Right renal cortex interstitium (tissue), 3 donors: ENCODE measurements at places on chromosomes 3 and 15.

- DNase-seq: no peak
Observed at GRCh38 chr15:77167406-77167805, 96.5 kb upstream of the TSPAN3 start.

- DNase-seq: no peak
Observed at GRCh38 chr15:56242576-56243162, 1.0 kb downstream of the RFX7 start.

DNA sequence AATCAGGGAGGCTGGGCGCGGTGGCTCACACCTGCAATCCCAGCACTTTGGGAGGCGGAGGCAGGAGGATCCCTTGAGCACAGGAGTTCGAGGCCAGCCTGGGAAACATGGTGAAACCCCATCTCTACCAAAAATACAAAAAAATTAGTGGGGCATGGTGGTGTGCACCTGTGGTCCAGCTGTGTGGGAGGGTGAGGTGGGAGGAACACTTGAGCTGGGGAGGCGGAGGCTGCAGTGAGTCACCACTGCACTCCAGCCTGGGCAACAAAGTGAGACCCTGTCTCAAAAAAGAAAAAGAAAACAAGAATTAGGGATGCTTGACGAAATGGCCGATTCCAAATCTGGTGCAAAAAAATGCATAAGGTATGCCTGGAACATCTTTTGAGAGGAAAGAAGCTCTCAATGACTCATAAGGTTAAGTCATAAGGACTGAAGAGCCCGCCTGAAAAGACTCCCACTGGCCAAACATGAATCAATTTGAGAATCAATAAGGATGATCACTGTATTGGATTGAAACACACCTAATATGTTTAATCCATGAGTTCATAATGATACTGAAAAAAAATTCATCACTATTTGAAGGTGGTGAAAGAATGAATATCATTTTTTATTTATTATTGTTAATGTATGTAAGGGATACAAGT is 27.7 kb downstream of the BLM start:
- DNase-seq: no peak

- no peak for DNase-seq
Observed at GRCh38 chr3:31680072-31680870, 147.5 kb downstream of the STT3B start.

GRCh38 chr15:100731267-100732152 is 129.1 kb downstream of the ASB7 start:
- DNase-seq: no peak

- no peak for DNase-seq
Observed at GRCh38 chr15:60787837-60788691, 309.1 kb upstream of the ICE2 start.

DNA sequence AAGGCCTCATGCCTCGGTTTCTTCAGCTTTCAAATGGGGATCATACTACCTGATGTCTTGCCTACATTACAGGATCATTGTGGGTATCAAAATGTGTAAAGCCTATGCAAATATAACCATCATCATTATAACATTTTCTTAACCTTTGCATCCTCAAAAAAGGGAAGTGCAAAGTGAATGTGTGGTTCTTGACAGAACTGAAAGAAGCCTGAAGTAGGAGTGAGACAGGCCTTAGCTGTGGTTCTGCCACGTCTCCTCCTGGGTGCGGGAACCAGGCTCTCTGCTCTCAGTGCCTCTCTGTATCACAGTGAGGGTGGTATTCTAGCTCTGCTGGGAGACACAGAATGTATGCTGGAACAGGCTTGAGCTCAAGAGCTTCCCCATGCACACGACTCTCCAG is 316.9 kb upstream of the ICE2 start:
- no peak for DNase-seq
